Urinary bladder (tissue), 4 donors: ENCODE measurements at places on chromosomes 11 and 22. TPM values are rescaled to one million over a fixed set of nuclear protein-coding genes. Genes with fewer than 3 reads are reported as not detected.

- no peak for DNase-seq
Observed at GRCh38 chr22:25878933-25879332, 136.9 kb downstream of the MYO18B start.

MS4A1 gene
- total RNA-seq: 1.2 TPM

ACRV1 gene
- total RNA-seq: not detected

- no peak for DNase-seq
Observed at GRCh38 chr11:130124096-130124495, 35.5 kb upstream of the ST14 start.

SLC22A9 gene
- total RNA-seq: not detected

SAA4 gene
- not detected for total RNA-seq

DNA sequence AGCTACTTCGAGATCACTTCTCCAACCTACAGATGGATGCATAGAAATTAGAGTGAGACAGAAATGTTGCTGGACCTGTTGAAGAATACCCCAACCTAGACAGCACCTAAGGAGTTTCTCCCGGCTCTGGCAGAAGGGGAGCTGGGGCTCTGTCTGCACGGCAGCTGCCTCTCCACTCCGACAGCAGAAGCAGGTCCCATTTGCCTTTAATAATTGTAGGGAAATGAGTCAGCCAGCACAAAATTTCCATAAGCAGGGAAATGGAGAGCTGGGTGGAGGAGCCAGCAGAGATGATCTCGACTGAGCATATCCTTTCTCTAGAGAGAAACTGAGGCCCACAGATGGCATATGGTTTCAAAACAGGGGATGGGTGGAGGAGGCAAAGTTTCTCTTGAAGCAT, 80.1 kb downstream of the EFCAB6 start:
- DNase-seq: no peak

GRCh38 chr22:22802339-22802970, 85.2 kb upstream of the IGLL5 start:
- no peak for DNase-seq

DNA sequence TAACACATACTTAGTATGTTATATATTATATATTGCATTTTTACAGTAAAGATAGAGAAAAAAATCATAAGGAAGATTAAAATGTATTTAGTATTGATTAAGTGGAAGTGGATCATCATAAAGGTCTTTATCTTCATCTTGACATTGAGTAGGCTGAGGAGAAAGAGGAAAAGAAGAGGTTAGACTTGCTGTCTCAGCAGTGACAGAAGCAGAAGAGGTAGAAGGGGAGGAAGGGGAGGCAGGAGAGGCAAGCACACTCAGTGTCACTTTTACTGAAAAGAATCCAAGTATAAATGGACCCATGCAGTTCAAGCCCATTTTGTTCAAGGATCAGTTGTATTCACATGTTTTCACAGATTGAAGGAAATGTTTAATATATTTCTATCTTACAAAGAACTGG, 69.7 kb downstream of the GAB2 start:
- DNase-seq: no peak

TAF10 gene
- 12.4 TPM for total RNA-seq

DNA sequence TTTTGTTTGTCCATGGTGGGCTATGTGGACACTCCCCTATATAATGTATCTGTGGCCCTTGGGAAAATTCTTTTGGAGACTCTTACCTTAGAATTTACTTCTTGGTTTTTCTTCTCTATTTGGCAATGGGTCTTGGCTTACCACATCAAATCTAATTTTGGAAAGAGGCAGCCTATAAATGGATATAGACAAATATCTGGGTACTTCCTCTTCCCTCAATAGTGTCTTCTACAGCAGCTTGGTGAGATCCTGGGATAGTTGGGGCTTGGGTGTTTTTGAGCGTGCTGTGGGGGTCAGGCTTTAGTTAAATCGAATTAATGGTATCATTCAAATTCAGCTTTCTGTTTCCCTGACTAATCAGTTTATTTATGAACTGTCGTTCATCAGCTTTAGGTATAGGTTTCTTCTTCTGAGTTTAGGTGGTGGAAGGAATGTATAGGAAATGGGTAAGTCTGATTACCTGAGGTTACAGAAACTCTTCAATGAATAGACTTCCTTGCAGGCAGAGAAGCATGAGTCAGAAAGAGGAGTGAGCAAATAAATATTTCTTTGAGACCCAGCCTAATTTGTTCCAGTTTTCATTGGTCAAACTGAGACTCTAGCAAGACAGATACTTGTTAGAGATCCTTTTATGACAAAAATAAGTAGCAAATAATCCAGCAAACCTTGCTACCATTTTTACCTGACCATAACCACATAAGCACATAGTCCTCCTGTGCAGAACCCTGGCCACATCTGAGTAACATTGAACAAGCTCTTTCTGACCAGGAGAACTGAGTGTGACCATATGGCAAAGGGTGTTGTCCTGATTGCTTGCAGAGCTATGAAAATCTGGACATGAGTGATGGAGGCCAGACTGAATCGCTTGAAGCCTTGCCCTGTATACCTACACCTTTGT, 68.6 kb upstream of the SORL1-AS1 start:
- no peak for DNase-seq

CCDC179 gene
- not detected for total RNA-seq

GRCh38 chr11:12687216-12687623, 13.0 kb downstream of the TEAD1 start:
- no peak for DNase-seq

- no peak for DNase-seq
Observed at GRCh38 chr22:21681566-21682370, 16.0 kb downstream of the PPIL2 start.

- DNase-seq: no peak
Observed at GRCh38 chr11:67371911-67372320, 1.5 kb downstream of the CLCF1 start.

DNA sequence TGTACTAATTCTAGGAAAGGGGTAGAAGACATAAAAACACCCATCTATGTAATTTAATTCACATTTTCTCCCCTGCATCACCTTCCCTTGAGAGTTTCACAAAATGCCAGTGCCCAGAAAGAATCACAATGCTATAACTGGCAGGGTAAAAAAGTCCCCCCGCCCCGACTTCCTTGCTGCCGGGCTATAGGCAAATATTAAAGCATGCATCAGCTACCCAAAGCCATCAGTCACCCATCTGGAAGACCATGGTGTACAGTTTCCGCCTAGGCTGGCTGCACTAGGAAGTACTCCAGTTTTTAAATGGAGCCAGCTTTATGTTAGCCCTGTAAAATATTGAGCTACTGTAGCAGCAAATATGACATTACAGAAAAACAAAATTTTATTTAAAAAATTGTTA, 67.8 kb downstream of the ST14 start:
- no peak for DNase-seq

DNA sequence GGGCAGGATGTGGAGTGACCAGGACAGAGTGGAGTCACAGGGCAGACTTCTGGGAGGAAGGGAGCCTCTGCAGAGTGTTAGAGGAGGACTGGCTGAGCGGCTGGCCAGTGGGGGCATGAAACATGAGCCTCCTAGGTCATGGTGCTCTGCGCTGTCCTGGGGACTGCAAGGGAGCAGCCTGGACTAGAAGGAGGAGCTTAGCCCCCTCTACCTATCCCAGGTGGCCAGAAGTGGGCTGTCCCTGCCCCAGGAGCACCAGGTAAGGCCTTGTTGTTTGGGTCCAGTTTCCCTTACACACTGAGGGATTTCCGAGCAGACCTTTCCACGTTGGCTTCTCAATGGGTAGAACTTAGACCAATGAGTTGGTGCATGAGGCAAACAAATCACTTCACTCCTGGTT, 7.4 kb downstream of the PKNOX2 start:
- no peak for DNase-seq

- DNase-seq: no peak
Observed at GRCh38 chr11:110977661-110978060, 265.4 kb upstream of the ARHGAP20 start.

SLC5A4 gene
- total RNA-seq: 3.4 TPM

DNA sequence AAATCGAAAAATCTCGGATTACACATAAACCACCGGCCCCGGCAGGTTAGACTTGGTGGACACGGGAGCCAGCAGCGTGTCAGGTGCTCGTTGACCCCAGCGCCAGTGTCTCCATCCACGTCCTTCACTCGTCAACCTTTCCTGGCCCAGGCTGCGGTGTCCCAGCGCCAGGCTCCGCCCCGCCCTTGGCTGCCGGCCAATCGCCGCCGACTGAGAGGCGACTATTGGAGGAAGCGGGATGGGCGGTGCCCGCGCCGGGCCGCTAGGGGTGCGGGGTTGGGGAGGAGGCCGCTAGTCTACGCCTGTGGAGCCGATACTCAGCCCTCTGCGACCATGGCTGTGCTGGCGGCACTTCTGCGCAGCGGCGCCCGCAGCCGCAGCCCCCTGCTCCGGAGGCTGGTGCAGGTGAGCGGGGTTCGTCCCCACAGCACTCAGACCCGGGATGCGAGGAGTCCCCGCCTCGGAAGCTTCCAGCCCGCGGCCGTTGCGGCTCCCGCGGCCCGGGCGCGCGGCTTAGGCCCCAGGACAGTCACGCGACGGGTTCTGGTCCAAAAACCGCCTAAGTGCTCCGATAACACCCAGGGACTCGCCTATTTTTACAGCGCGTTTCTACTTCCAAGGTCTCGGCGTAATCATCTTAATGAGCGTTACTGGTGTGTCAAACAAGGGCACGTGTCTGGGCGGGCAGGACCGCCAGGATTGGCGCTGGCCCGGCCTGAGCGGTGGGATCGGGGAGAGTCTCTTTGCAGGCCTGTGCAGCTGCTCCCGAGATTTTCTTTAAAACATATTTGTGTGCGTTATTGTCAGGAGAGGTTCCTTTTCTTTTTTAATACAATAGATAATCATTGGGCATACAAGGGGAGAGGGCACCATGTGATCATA, at the start of gene ACAT1:
Gene ACAT1 (plus strand): TSS at position 294 of the 882 bp plus-strand sequence. CDS start 40 bp downstream, at position 334.
- DNase-seq: peak; percentile 72

CNTN5 gene
- 2.6 TPM for total RNA-seq

DNA sequence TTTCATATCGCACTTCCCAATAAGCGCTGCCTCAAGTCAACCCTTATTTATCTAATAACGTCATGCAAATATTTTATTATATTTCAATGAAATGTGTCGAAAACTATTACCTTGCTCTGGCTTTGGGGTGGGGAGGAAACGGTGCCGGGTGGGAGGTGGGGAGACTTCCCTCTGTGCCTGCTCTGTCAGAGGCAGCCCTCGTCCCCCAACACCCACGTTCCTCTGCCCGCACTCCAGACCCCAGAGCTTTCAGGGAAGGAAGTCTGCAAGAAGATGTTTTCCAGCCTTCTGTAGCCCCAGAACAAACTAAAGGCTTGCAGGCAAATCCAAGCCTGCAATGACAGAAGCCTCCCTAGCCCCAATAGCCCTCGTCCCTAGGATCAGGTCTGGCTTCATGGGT, 235.7 kb downstream of the BUD13 start:
- DNase-seq: no peak

GRCh38 chr11:2664376-2664775, 35.4 kb downstream of the KCNQ1OT1 start:
- DNase-seq: no peak

DNA sequence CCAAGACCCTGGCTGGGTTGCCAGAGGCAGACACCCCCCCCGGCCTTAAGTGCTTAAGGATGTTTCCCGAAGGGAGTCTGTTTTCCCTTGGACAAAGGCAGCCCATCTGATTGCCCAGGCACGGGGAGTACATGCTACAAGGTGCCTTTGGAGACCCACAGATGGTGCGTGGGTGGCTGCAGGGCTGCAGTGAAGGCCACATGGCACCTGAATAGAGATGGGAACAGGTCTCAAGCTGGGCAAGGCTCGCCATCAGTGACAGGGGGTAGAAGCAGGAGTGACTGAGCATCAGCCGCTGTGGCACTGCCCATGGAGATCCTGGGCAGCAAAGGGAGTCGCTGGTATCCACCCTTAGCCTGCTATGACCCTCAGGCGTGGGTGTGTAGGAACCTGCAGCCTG, 2.4 kb downstream of the RTL6 start:
- DNase-seq: no peak

DNA sequence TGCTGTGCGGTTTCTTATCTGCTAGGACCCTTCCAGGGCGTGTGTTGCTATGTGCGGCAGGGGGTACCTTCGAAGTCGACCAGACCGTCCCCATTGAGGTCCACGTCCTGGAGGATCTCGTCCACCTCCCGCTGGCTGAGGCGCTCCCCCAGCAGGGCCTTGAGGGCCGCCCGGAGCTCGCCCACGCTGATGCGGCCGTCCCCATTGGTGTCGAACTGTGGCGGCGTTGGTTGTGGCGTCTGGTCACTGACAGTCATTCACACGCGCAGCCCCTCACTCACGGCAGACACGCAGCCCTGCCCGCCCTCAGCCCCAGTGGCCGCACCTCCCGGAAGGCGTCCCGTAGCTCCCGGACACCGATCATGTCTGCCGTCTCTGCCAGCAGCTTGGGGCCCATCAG, 3.5 kb downstream of the CABP2 start:
- no peak for DNase-seq

GRCh38 chr11:2382936-2383851, 6.1 kb downstream of the CD81 start:
- DNase-seq: no peak

DNA sequence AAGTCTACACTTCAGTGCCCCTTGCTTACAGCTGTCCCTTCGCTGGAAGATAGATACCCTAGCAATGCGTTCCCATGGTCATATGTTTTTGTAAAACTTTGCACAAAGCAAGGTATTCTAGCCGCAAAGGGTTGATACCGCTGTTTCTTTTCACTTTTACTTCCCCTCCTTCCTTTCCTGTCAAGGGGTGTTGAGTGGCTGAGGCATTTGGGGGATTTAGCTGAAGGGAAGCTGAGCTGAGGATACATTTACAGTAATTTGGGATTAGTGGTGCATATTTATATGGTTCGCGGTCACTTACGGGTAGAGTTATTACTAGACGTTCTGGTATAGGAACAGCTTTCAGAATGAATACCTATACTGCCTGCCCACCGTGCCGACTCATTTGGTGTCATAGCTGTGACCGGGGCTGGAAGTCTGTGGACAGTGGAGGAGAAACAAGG, 86.9 kb upstream of the WNT11 start:
- DNase-seq: no peak

- DNase-seq: no peak
Observed at GRCh38 chr11:134609361-134610115, 197.5 kb upstream of the B3GAT1 start.

- DNase-seq: no peak
Observed at GRCh38 chr11:60855726-60856633, at the start of gene PTGDR2. Gene PTGDR2 (minus strand): TSS chr11:60855950. CDS start chr11:60853722, 2,228 bp downstream.

GRCh38 chr11:15714641-15715399, 600.1 kb downstream of the INSC start:
- no peak for DNase-seq

- no peak for DNase-seq
Observed at GRCh38 chr22:45974498-45974897, 2.5 kb downstream of the WNT7B start.

GRCh38 chr11:18050848-18051247, 4.8 kb upstream of the TPH1 start:
- DNase-seq: no peak
